NB4 (cell line): ENCODE measurements at places on chromosomes 7 and 10.

GRCh38 chr10:47160967-47161366 lies 139.0 kb upstream of the GDF10 start:
- peak; percentile 51 for DNase-seq

DNA sequence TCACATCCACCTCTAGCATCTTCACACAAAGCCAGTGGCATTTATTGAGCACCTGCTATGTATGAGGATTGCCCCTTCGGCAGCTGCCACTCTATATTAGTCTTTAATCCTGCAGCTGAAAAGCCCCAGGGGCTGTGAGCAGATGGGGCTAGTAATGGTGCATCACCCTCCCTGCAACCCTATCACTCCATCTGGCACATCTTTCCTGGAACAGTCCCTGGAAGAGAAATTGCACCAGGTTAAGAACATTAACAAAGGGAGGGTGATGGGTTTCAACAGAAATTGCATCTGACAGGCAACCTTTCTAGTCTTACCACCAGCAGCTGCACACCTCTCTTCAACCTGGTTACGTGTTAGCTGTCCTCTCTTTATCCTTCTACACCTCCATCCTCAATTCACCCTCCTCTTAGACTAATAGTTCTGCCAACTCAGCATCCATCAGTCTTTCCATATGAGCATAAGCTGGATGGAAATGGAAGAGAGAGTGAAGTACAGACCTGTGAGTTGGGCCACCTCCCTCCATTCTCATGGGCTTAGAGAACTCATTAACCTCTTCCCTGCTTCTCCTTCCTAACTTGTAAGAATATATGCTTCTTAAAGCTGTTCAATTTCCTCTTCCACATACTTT lies 168.6 kb upstream of the NEBL start:
- no peak for DNase-seq

DNA sequence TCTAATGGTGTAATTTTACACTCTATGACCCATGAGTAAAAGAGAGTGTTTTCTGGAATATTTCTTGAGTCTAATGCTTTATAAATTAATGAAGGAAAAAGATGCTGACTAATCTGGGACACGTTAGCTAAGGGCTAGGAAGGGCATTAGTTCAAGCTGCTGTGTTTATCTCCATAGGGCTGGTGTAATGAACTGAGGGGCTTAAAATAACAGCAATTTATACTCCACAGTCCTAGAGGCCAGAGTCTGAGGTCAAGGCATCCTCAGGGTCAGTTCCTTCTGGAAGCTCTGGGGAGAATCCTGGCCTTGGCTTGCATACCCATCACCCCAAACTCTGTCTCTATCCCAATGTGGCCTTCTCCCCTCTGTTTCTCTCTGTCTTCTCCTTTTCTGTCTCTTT lies 105.2 kb upstream of the PFKP start:
- DNase-seq: no peak

DNA sequence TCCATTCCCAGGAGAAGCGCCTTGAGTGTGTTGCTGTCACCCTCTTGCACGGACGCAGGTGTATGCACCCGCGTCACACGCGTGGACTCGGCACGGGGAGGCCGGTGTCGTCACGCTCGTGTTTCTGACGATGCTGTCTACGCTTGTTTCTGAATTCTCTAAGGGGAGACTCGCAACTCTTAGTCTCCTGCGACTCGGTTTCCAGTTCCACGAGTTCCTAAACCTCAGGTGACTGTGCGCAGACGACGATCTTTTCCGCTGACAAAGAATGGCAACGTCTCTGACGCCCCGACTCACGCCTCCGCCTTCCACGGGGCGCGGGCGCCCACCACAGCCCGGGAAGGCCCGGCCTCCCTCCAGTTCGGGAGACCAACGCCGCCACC lies 579 bp downstream of the IDI1 start:
- DNase-seq: no peak

- no peak for DNase-seq
Measured at GRCh38 chr10:127358337-127358736, 161.9 kb upstream of the INSYN2A start.

GRCh38 chr10:11853468-11853867 lies 30.3 kb downstream of the PROSER2 start:
- no peak for DNase-seq

DNA sequence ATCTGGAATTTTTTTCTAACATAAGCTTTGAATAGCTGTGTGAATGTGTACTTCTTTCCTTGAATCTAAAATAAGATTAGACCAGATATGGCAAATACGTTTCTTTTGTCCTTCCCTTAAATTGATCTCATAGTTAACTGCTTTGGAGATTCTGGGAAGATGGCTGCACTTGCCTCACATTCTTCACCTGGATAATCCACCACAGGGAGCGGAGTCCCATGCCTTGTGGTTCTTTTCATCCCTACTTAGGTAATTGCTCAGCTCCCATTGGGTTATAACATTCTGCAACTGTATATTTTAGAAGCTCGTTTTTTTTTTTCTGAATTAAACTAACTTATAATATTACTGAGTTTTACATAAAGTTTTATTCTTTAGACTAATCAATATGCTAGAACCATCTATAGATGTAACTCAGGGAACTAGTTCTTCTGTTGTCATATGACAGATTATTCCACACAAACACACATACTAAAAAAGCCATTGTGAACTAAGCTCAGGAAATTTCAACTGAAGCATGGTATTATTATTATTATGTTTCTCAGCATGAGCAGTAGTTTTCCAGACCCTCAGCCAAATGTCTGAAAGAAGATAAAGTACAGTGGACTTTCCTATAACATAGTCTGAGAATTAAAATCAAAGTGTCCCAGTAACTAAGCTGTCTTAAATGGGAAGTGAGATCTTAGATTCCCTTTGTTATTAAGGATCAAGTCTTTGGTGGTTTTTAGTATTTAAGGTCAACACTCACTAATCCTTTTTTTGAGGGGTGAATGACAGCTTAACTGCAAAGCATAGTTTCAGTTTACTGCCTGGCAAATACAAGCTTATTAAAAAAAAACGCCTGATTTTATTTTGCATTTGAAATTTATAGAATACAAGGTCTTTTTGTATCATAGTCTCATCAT lies 182.3 kb downstream of the PPP1R9A start:
- DNase-seq: no peak

- DNase-seq: no peak
Measured at GRCh38 chr10:15715619-15716227, 4.0 kb downstream of the ITGA8 start.

GRCh38 chr10:53140506-53140905 lies 367.9 kb upstream of the MBL2 start:
- DNase-seq: no peak

DNA sequence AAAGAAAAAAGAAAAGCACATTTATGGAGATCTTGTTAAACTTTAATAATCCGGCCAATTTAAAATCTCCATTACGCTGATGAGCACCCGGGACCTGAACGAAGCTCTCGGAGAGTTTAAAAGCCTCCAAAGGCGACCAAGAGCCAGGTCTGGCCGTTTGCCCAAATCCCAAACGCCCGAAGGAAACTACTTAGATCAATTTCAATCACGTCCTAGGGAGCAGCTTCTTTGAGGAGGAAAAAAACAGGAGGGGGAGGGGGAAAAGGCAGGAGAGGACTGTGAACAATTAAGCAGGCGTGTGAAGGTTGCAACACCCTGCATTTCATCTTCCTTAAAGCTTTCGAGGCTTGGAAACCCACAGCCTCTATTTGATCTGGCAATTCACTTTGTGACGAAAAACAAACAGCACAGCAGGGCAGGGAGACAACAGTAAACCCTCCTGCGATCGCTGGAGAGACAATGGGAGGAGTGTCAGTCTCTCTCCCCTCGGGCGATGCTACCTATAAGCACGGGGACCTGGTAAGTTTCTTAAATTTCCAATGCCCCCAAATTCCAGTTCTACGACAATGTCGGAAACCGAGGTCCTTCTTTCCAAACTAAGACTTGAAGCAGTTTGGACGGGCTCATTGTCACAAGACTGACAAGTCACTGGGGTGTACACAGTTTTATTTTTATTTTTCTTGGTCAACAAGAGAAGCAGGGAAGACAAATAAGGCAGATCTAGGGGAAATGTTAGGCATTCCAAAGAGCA lies 1.2 kb downstream of the KLF6 start:
- peak; percentile 83 for DNase-seq

DNA sequence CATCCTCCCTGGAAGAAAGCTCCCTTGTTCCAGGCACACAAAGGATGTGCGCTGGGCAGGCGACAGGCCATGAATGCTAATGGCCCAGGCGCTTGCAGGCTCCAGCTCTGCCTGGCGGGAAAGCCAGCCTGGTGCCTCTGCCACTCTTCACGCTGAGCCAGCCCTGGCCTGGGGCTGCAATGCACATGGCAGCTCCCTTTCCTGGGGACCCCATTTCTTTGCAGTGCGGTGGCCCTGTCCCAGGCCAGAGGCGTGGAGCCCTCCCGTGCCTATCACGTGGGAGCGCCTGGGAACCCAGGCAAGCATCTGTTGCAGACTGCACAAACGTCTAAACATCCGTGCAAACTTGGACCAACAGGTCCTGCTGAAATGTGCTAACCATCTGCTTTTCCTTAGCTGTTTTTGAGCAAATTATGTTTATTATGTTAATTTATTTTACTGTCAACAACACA lies 152.1 kb upstream of the LYZL2 start:
- DNase-seq: no peak

GRCh38 chr7:111138193-111138569 lies 47.3 kb downstream of the LRRN3 start:
- peak; percentile 25 for DNase-seq

GRCh38 chr7:11689096-11689495 lies 142.9 kb downstream of the THSD7A start:
- no peak for DNase-seq

GRCh38 chr10:132845780-132846595 lies 60.0 kb upstream of the NKX6-2 start:
- DNase-seq: no peak

- DNase-seq: no peak
Measured at GRCh38 chr7:18235819-18236218, 208.2 kb upstream of the PRPS1L1 start.

- no peak for DNase-seq
Measured at GRCh38 chr10:14681802-14682201, 92.9 kb downstream of the FAM107B start.

GRCh38 chr7:73599151-73599882 lies 20.9 kb upstream of the TBL2 start:
- DNase-seq: no peak

DNA sequence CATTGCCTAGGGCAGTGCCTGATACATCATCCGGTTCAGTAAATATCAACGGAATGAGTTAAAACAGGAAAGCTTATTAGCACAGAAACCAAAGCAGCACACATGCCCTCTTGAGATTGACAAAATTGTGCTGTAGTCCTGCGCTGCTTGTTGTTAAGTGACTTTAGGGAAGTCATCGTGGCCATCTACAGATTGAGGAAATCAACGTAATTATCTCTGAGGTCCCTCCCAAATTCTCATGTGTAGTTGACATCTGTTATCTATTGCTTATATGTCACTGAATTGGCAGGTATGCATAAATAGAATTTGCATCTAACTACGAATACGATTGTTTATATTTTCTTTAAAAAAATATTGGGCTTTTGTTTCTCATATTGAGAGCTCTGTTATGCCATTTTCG lies 3.5 kb upstream of the GNB2 start:
- peak; percentile 48 for DNase-seq

GRCh38 chr7:128137181-128137580 lies 103.9 kb upstream of the LEP start:
- peak; percentile 95 for DNase-seq

DNA sequence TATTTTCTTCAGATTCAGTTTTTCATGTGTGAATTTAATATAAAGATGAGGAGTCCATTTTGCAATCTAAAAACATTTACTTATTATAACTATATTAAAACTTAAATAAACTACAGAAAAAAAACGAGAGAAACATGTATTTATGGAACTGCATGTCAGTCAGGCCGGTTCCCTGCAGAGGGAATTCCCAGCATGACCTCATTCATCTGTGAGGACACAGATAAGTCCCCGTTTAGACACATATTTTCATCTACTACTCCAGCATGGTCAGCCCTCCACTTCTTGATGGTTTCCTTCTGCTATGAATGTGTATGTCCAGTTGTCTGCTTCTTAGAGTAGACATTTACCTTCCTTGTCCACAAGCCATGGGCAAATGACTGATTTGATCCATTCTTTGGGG lies 339.1 kb downstream of the SEMA3D start:
- no peak for DNase-seq

DNA sequence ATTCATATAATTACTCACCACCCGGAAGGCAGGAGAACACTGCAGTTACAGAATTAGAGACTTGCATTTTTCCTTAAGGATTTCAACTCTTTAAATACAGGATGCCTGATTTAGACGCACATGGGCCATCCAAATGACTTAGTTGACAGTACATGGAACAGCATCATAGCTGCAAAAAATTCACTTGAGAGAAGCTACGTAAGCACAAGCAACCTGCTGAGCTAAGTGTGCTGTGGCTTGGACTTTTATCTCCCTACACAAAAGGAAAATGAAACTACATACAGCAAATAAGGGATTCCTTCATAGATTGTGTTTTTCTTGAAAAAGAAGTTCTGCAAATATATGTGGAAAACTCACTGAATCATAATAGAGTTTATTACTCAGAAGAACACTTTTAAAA lies 152.6 kb downstream of the POU6F2 start:
- no peak for DNase-seq

- no peak for DNase-seq
Measured at GRCh38 chr10:69893271-69893900, 91.7 kb downstream of the COL13A1 start.

- DNase-seq: no peak
Measured at GRCh38 chr10:77669892-77670291, 32.3 kb upstream of the KCNMA1 start.

GRCh38 chr7:105279688-105280007 lies 109.1 kb downstream of the SRPK2 start:
- DNase-seq: no peak

- DNase-seq: no peak
Measured at GRCh38 chr7:102424129-102424551, 9.2 kb upstream of the ORAI2 start.

- no peak for DNase-seq
Measured at GRCh38 chr10:51462076-51462779, 237.2 kb downstream of the CSTF2T start.

GRCh38 chr10:1344846-1345245 lies 288.7 kb downstream of the WDR37 start:
- DNase-seq: no peak

- DNase-seq: no peak
Measured at GRCh38 chr10:101595591-101596433, 7.7 kb downstream of the DPCD start.

- no peak for DNase-seq
Measured at GRCh38 chr7:106486331-106486730, 174.6 kb downstream of the CCDC71L start.

DNA sequence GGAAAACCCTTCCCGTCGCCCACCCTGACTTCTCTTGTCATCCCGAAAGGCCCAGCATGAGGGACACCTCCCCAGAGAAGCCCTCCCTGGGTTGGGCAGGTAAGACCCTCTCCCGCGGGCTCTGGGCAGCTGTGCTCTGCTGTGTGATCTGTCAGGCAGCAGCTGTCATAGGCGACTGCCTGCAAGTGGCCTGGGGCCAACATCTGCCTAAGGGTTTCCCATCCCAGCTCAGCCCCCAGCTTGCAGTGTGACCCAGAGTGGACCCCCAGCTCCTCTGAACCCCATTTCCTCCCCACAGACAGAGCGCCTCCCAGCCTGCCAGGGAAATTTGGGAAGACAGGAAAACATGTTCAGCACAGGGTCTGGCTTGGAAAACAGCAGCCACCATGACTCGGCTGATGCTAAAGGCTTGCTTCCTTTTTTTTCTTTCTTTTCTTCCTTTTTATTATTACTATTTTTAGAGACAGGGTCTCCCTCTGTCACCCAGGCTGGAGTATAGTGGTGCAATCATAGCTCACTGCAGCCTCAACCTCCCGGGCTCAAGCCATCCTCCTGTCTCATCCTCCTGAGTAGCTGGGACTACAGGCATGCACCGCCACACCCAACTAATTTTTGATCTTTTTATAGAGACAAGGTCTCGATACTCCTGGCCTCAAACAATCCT lies 18.3 kb upstream of the TNRC18 start:
- DNase-seq: peak; percentile 72
